H7 (cell line): ENCODE measurements at places on chromosomes 1 and 21.

DNA sequence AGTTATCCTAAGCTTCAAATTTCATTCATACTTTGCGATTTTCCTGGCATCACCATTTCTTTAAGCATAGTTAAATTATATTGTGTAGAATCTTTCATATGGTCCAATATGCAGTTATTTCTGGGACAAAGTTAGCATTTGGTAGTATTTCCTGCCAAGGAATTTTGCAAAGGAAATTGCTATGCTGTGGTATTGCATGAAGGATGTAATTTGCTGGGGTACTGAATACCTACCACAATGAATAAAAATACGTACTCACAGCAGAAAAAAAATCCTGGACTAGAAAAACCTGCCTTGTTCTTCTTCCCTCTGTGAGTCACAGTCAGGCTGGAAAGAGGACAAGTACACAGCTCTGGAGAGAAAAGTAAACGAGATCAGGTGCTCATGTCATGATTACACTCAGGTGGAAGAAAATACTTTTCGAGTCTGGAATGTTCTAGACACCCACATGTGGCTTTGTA lies 241.2 kb downstream of the PTBP2 start:
- DNase-seq, result no peak

GRCh38 chr21:46191257-46191685 lies 7.0 kb upstream of the SPATC1L start:
- peak; percentile 27 for DNase-seq

GRCh38 chr1:200888349-200888838 lies 6.3 kb upstream of the INAVA start:
- no peak for DNase-seq

DNA sequence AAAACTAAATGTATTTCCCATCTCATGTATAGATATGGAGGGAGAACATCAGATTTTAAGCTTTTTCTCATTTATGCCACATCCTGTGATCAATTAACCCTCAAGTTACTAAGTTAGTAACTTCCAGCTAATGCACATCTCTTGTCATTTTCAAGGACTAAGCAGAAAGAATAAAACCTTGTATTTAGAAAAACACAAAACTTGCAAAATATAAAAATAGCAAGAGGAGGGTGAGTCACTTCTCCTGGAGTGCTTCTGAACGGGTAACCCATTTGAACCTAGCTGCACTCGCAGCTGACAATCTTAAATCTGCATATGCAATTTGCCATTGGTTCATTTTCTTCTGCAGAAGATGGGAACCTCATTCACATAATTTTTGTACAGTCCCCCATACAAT lies 500.5 kb downstream of the SETD4 start:
- no peak for DNase-seq

- DNase-seq, result no peak
Observed at GRCh38 chr1:79667848-79668696, 661.5 kb upstream of the ADGRL4 start.

- no peak for DNase-seq
Observed at GRCh38 chr1:66175581-66175980, 358.4 kb upstream of the SGIP1 start.

- no peak for DNase-seq
Observed at GRCh38 chr1:93344886-93345632, 648 bp upstream of the DR1 start.

DNA sequence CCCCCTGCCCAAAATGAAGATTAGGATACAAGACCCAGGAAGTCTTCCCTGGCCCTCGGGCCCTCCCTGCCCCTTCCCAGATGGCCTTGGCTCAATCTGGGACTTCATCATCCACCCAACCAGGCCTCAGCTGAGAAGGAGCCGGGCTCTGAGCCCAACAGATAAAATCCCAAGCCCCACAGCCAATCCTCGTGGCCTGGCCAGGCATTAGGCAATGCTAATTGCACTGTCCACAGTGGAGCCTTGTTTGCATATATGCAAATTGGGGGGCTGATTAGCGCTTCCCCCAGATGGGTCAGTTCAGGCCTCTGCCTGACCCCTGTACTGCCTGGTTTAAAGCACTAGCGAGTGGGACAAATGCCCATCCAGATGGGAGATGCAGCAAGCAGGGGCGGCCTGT lies 34.9 kb downstream of the IGSF21 start:
- DNase-seq, result no peak

DNA sequence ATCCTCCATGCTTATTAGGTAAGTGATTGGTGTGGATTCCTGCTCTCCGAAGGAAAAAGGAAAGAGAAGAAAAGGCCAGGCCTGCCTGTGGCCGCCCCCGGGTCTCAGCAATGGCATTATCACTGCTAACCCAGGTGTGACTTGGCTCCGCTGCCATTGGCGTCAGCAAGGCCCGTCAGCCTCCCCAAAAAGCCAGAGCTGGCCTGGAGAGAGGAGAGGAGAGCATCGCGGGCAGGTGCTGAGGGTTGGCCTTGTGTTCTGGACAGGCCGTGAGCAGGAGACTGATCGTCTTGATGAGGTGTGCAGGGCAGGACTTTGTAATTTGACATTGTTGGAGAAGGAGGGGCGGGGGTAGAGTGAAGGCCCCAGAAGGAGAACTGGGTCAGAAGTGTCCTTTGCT lies 186.4 kb downstream of the CAMTA1 start:
- DNase-seq, result peak; percentile 20

GRCh38 chr1:213568929-213569815 lies 418.6 kb upstream of the PROX1 start:
- DNase-seq, result no peak

DNA sequence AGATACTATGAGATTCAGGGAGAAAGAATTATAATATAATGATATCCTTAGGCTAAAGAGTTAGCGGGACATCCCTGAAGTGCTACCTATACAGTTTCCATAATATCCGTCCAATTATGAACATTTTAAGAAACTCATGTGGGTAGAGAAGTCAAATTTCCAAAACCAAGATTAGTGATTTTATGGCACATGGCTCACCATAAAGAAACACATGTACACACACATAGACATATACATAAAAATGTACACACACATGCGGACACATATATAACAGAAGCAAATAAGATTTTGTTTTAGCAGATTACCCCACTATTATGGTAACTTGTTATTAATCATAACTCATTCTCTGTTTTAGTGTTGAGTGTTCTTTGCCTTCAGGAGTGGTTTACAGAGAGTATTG lies 566.7 kb upstream of the NEGR1 start:
- DNase-seq, result no peak

- DNase-seq, result no peak
Observed at GRCh38 chr1:107896936-107897335, 68.0 kb downstream of the VAV3 start.

GRCh38 chr1:16114527-16115467 lies 41.1 kb downstream of the EPHA2 start:
- DNase-seq, result peak; percentile 54

GRCh38 chr1:229127301-229127700 lies 143.6 kb upstream of the RAB4A start:
- DNase-seq, result no peak

GRCh38 chr1:8476006-8476405 lies 158.1 kb downstream of the SLC45A1 start:
- DNase-seq, result no peak

DNA sequence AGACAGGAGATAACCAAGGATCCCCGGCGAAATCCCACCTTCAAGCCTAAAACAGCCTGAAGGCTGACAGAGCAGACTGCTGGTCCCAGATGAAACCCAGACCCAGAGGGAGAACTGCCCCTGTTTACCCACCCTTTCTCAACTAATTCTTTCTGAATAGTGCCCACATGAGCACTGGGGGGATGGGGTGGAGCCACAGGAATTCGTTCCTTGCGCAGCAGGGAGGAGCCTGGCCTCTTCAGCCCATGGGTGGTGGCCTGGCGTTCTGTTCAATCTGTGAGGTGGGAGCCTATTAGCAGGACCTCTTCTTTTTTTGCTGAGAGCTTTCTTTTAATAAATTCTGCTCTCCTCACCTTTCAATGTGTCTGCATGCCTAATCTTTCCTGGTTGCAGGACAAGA lies 6.6 kb upstream of the AK5 start:
- peak; percentile 33 for DNase-seq

DNA sequence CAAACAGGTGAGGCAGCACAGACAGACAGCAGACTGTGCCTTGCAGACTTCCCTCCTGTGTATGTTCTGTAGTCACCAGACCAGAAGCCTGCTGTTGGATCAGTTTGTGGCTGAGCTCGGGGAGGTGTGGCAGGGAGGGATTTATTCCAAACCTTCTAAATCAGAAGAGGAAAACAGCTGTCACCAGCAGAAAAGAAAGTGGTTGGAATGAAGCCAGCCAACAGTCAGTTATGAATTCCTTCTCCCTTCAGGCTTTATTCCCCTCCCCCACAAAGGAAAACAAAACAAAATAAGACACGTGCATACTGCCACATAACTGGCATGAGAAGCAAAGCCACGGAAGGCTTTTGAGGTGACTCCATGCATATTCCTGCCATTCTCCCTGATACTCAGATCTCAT lies 19.0 kb upstream of the PIGV start:
- DNase-seq, result no peak

GRCh38 chr1:42333662-42334239 lies 1.3 kb downstream of the FOXJ3 start:
- no peak for DNase-seq

GRCh38 chr1:121458291-121459048 lies 273.7 kb downstream of the SRGAP2C start:
- no peak for DNase-seq

- DNase-seq, result no peak
Observed at GRCh38 chr1:228184152-228184551, 18.5 kb downstream of the IBA57 start.
